ENCODE measurements at places on chromosomes 2 and 18. TPM values are rescaled to one million over a fixed set of nuclear protein-coding genes. Genes with fewer than 3 reads are reported as not detected.

GAREM1 gene
- total RNA-seq: not detected

MYL1 gene
- total RNA-seq: not detected

CCL20 gene
- total RNA-seq: not detected

FAM237A gene
- total RNA-seq: not detected

CNTNAP5 gene
- total RNA-seq: not detected

CCDC148 gene
- total RNA-seq: 0.65 TPM

CHRND gene
- not detected for total RNA-seq

LOXL3 gene
- 3.2 TPM for total RNA-seq

GCG gene
- not detected for total RNA-seq

BARD1 gene
- 23.7 TPM for total RNA-seq

DNAJC10 gene
- 152 TPM for total RNA-seq

UGT1A4 gene
- total RNA-seq: not detected

ALKAL2 gene
- not detected for total RNA-seq

MYCN gene
- not detected for total RNA-seq

ZCCHC2 gene
- total RNA-seq: 8.3 TPM

NRP2 gene
- total RNA-seq: 10.2 TPM

HOXD8 gene
- total RNA-seq: 11.6 TPM

AMER3 gene
- not detected for total RNA-seq

FHOD3 gene
- total RNA-seq: 13.0 TPM

SPP2 gene
- total RNA-seq: not detected

TRIB2 gene
- total RNA-seq: 2.0 TPM

PROKR1 gene
- total RNA-seq: not detected

REG3G gene
- total RNA-seq: not detected

Measured in A172 (cell line).